Smooth muscle cell of the brain vasculature (primary cell): ENCODE measurements at places on chromosomes 3 and 15.

DNA sequence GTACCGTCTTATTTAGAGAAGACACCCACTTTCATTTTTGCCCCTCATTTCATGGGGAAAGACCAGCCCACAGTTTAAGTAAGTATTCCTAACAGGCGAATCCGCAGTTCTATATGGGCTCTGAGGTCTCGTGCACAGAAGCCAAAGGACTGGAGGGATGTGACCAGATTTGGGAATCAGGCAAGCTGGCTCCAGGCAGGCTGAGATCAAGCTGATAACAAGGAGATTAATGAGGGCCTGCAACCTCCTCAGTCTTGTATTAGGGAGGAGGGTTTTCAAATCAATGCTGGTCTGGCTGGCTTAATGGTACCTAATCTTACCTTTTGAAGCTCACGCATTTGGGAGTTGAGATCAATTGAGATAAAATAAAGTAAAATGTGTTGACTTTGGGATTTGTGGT lies 15.3 kb downstream of the ST8SIA2 start:
- no peak for DNase-seq

DNA sequence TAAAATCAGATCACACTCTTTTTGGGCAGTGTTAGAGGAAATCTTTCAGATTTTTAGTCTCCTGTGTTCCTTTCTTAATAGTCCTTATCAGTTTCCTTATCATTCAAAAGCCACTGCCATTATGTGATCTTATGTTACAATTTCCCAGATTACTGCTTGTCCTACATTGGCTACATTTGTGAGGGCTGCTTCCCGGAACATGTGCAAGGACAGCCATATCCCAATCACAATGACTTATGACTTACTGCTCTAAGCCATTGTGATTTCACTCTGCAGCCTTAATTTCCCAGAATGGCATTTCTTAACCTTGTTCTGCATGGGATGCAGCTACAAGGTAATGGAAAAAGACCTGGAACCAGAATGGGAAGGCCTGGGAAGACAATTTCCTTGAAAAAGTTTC lies 125.1 kb upstream of the PPP2R3A start:
- DNase-seq = no peak

- DNase-seq = no peak
Observed at GRCh38 chr3:31831591-31831990, 149.5 kb downstream of the OSBPL10 start.

GRCh38 chr3:72159487-72159886 lies 374.5 kb upstream of the PROK2 start:
- no peak for DNase-seq

GRCh38 chr3:181442066-181442465 lies 269.7 kb upstream of the SOX2 start:
- DNase-seq = no peak

GRCh38 chr15:45660231-45660979 lies 25.6 kb downstream of the SQOR start:
- DNase-seq = no peak

- no peak for DNase-seq
Observed at GRCh38 chr3:44016818-44017217, 224.9 kb upstream of the TOPAZ1 start.

DNA sequence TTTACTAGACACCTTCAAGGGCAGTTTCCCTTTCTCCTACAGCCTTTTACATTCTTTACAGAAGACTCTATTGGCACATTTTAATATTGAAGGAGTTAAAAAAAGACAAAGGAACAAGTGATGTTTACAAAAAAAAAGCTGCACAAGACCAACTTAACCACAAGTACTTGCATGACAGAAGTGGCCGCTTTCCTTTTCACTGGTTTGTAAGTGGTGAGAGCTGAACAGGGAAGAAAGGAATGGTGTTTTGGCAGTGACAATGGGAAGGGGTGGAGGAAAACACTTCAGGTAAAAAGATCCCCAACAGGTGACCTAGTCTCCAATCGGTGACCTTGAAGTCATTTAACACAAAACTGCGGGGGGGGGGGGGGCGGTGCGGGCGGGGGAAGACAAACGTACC lies 1.1 kb downstream of the WDR72 start:
- DNase-seq = no peak

GRCh38 chr3:194382892-194383223 lies 13.3 kb upstream of the LRRC15 start:
- no peak for DNase-seq

DNA sequence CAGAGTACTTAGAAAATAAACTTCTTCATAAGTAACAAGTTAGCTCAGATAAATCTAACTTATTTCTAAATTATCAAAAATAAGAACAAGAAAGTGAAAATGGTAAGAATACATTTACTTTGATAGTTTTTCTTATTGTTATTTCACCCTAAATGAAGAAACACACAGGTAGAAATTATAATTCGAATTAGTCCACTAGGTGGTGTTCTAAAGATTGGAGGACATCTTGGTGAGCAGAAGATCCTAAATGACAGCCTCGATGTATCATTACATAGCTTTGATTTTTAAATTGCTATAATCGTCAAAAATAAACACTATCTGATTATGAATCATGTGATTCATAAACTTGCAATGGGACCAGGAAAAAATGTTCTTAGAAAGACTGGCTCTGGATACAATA lies 280.8 kb upstream of the UBE2E2 start:
- no peak for DNase-seq

- DNase-seq = no peak
Observed at GRCh38 chr3:62567097-62568021, 194.0 kb upstream of the FEZF2 start.

GRCh38 chr3:129266651-129267050 lies 12.0 kb upstream of the HMCES start:
- DNase-seq = no peak

GRCh38 chr3:78729946-78730345 lies 1037.9 kb downstream of the ROBO1 start:
- no peak for DNase-seq

DNA sequence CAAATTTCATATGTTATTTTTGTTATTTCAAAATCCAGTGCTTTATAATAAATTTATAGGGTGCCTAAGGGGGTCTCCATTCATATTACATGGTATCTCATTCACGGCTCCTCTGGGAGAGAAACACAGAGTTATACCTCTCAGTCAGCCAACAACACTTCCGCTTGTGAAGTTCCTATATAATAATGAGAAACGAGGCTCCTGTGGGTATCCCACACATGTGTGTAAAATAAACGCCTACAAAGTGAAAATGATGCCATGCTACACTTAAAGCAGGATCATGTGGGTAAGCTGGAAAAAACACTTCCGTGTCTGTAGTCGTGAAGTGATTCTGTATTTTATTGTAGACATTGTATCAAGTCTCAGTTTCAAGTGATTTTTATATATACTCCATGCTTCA lies 218.8 kb upstream of the ICE2 start:
- DNase-seq = no peak

DNA sequence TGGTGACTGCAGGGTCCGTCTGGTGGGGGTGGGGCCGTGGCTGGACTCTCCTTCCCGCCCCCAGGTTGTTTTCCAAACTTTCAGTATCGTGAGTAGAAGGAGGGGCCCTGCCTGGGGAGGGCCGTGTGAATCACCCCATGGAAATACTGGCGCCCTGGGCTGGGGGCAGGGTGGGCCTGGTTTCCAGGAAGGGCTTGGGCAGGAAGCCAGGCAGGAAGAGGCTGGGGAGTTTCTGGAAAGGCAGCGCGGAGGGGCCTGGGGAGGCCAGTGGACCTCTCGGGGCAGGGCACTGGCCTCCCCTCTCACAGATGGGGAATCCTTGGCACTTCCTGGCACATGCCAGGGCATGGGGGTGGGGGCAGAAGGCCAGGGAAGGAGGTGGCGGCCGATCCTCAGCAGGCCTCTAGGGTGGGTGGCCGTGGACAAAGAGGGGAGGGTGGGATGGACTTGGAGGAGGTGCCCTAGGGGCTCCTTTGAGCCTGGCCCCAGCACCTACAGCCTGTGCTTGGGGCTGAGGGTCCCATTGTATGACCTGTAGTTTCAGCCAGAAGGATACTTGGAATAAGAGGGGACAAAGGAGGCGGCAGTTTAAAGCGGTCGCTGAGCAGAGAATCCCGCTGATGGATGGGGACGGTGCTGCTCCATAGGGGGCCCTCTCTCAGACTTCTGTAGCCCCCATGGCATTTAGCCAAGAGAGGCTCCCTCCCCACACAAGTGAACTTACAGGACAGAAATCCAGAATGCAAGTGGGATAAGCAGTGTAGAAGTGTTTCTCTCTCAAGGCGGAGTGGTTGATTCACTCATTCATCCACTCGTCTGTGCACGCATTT lies 56.5 kb upstream of the GATA2 start:
- DNase-seq = peak; percentile 59

GRCh38 chr3:125221831-125222230 lies 9.3 kb upstream of the SLC12A8 start:
- DNase-seq = no peak

- DNase-seq = no peak
Observed at GRCh38 chr3:158768361-158768787, 33.5 kb upstream of the MFSD1 start.

- no peak for DNase-seq
Observed at GRCh38 chr3:121992601-121993560, 29.2 kb downstream of the ILDR1 start.

DNA sequence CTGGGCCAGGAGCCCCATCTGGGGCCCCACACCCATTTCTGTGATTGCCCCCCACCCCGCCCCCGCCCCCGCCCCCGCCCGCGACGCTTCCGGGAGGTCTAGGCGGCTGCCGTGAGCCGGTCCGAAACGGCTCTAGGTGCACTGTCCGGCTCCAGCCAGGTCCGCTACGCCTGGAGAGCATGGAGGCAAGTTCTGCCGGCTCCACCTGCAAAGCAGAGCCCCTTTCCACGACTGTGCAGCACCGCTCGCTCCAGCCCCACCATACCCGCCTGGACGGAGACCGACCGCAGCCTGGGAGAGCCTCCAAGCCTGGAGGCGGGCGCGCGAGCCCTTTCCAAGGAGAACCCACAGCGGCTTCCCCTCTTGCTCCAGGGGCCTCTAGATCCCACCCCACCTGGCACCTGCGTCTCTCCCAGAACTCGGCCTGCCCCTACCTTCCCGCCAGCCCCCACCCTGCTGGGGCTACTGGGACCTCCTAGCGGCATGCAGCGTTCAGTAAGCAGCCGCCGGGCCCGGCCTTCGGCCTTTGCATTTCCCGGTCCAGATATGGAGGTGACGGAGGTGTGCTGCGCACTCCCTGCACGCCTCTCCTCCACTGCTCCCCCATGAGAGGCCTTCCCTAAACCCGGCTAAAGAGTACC lies 66.2 kb downstream of the KLF13 start:
- DNase-seq = no peak

DNA sequence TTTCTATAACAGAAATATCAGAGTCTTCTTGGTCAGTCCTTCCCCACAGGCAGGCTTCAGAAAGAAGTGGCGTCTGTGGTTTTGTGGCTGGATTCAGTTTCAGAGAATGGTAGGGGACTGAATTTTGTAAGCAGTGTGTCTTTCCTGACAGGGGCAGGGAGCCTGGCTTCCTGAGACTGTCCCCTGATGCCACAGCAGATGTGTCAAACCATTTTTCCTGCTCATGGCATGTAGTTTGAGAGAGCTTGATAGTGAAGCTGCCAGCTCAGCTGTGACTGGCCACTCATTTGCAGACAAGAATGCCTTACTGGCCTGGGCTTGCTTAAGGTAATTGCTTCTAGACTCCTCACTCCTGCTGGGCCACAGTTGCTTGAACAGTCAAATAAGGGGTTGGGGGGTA lies 26.4 kb downstream of the LARS2 start:
- DNase-seq = no peak

- no peak for DNase-seq
Observed at GRCh38 chr15:80194914-80195313, 42.1 kb downstream of the FAH start.

GRCh38 chr3:105930733-105931132 lies 61.9 kb upstream of the CBLB start:
- DNase-seq = no peak

GRCh38 chr15:68630836-68631235 lies 52.0 kb downstream of the CORO2B start:
- no peak for DNase-seq

GRCh38 chr3:103389356-103389755 lies 954.5 kb downstream of the ZPLD1 start:
- no peak for DNase-seq

GRCh38 chr15:91874171-91874570 lies 20.7 kb downstream of the SLCO3A1 start:
- DNase-seq = no peak

DNA sequence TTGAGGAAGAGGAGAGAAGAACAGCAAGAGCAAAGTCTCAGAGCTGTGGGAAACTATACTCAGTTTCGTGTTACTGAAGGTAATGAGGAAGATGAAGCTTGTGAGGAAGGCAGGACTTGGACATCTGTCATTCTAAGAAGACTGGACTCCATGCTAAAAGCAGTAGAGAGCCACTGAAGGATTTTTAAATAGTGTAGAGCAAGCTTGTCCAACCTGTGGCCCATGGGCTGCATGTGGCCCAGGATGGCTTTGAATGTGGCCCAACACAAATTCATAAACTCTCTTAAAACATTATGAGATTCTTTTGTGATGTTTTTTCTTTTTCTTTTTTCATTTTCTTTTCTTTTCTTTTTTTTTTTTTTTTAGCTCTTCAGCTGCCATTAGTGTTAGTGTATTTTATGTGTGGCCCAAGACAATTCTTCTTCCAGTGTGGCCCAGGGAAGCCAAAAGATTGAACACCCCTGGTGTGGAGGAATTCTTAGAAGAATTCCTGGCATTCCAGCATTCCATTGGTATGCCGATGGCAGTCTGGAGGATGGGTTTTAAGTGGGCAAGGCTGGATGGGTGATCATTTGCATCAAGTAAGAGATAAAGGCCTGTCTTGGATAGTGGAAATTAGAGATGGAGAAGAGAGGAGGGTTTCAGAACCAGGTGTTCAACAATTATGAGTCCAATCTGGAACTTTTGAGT lies 6.9 kb upstream of the NFKBIZ start:
- no peak for DNase-seq
